Stimulated activated CD8-positive, alpha-beta memory T cell treated with anti-CD3 and anti-CD28 coated beads, Interleukin-4, amount 100 ng/mL, for 4 hours (primary cell): ENCODE measurements at places on chromosomes 11 and 22.

DNA sequence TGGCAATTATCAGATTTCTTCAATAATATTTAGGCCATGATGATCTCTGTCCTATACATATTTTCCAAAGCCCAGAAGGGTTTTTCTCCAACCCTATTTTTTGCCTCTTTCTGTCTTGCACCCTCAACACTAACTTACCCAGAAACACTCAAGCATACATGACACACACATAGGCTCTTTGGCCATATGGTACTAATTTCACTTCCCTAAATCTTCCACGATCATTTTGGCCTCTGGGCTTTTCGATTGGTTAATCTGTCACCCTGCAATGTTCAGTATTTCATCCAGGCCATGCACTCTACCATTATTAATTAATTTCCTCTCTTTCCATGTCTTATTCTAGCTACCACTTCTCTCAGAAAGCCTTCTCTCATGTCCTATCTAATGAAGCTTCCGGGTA lies 59.8 kb downstream of the LUZP2 start:
- DNase-seq: no peak

- DNase-seq: no peak
Measured at GRCh38 chr11:10594407-10594806, 25.9 kb upstream of the LYVE1 start.

GRCh38 chr11:78699609-78700135 lies 125.0 kb upstream of the NARS2 start:
- DNase-seq: no peak

GRCh38 chr11:69642549-69642912 lies 1.6 kb downstream of the CCND1 start:
- DNase-seq: peak; percentile 44

GRCh38 chr11:133497477-133498140 lies 34.7 kb downstream of the OPCML start:
- no peak for DNase-seq

GRCh38 chr11:32779136-32779535 lies 15.3 kb downstream of the CCDC73 start:
- DNase-seq: no peak

- no peak for DNase-seq
Measured at GRCh38 chr11:34179026-34179675, 73.7 kb downstream of the NAT10 start.

DNA sequence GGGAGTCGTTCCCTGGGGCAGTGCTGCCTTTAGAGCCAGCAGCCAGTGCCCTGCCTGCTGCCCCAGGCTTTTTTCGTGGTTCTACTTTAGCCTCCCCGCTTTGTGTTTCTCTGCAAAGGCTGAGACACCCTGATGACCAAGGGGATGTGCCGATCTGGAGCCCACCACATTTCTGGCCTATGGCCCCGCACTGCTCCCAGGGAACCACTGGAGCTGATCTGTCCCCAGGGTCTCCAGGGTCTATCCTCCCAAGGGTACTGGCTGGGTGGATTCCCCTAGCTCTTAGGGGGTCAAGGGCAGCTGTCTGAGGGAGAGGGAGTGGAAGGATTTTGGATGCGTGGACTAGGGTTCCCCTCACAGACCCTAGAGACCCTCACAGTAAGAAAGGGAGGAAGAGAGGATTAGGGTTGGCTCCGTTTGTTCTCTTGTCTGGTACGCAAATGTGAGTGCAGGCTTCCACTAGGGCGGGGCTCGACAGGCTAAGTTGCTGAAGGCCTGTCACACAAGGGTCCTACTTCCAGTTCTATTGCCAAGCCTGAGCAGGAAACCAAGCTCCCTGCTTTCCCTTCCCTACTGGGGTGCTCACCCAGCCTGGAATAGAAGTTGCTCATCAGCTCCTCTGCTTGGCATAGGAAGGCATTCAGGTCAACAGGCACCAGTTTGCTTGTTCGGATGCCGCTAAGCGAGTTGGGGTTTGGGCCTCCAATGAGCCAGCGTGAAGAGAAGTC lies 19.3 kb downstream of the TREH start:
- DNase-seq: no peak

DNA sequence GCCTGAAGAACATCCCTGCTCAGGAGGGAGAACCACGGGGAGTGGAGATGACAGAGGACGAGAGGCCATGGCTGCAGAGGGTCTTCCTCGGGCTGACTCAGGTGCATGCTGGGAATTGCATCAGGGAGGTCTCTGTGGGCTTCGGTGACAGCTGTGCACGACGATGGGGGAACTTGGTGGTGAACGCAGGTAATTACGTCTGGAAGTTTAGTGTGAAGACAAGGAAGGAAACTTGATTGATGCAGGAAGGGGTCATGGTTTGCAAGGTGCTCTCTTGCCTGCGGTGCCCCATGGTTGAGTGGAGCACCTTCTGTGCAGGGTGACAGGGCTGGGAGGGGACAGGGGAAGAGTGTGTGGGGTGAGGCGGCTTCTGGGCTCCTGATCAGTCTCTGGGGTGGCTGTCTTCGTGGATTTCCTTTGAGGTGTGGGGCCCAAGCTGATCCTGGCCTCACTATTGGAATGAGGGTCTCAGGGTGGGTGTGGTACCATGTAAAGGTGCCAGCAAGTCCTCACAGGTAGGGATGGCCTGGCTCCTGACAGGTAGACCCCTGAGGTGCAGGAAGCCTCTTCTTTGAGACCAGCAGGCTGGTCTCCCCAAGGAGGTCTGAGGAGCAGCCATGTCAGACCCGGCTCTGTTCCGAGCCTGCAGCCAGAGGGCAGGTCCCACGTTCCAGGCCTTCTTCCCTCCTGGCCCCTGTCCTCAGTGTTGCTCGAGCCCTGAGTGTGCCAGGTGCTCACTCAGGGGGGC lies 1020.1 kb downstream of the TBC1D22A start:
- no peak for DNase-seq

DNA sequence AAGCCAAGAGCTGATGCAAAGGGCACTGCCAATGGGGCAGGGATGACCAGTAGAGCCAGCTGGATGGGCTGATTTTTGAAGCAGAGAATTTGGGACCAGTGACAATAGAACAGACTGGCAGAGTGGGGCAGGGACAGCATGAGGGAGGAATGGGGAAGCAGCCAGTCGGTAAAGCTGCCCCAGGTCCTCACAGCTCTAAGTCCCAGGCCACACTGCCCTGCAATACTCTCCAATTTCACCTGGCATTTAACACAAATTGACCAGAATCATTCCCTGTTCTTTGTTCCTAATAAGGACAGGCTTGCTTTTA lies 186.9 kb downstream of the CTTN start:
- DNase-seq: no peak

GRCh38 chr11:125258291-125259032 lies 93.9 kb downstream of the PKNOX2 start:
- no peak for DNase-seq

- no peak for DNase-seq
Measured at GRCh38 chr11:103534959-103535358, 425.7 kb downstream of the DYNC2H1 start.

DNA sequence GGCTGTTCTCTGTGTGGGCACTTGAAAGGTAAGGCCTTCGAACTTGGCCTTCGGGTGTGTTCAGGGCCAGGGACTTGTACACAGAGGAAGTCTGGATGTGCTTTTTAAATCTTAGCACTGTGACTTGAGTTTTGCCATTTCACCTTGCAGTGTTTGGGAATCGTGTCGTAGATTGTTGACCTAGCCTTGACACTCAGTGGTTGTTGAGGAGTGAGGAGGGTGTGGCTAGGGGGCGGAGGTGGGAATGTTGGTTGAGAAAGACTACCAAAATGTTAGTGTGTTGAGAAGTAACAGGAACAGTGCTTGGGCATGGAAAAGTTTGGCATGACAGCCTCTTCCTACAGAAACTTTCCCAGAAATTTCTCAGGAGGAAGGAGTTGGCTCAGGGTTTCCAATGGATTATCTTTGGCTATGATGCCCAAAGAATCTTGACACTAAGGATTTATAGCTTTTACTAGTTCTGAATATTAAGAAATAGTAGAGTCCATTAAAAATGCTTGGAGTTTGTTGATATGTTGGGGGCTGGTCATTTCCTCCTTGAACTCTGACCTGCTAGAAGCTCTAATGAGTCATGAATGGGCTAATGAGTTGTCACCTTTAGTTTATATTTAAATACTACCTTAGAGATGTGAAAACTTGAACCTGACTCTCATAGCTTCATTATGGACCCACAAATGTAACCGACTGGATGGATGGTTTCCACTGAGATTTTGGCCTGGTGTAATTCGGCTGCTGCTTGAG lies 40.6 kb downstream of the BARX2 start:
- no peak for DNase-seq

GRCh38 chr11:4467811-4468606 lies 14.4 kb upstream of the OR52K1 start:
- no peak for DNase-seq

DNA sequence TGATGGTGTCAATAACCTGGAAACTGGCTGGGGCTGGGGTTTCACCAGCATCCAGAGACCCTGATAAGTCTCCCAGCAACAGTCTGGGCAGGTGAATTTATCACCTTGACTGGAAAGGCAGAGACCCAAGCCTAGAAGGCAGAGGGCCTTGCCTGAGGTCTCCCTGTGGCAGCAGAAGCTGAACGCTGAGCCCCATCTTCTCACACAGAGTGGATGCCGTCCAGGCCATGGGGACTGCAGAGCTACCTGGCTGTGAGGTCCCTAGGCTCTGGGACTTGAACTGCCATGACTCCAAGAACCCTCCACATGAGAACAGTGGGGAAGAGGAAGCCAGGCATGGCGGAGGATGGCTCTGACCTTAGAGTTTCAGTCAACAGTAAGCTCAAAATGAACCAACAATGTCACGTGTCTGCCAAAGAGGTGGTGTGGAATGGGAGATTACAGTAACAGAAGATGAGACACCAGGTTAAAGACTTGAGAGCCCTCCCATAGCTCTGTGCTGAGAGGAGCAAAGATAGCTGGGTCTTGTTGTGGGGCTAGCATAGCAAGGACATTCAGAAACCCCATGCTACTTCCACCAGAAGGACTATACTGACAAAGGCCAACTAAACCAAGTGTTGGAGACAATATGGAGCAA lies 79.1 kb upstream of the LINC01488 start:
- DNase-seq: no peak

DNA sequence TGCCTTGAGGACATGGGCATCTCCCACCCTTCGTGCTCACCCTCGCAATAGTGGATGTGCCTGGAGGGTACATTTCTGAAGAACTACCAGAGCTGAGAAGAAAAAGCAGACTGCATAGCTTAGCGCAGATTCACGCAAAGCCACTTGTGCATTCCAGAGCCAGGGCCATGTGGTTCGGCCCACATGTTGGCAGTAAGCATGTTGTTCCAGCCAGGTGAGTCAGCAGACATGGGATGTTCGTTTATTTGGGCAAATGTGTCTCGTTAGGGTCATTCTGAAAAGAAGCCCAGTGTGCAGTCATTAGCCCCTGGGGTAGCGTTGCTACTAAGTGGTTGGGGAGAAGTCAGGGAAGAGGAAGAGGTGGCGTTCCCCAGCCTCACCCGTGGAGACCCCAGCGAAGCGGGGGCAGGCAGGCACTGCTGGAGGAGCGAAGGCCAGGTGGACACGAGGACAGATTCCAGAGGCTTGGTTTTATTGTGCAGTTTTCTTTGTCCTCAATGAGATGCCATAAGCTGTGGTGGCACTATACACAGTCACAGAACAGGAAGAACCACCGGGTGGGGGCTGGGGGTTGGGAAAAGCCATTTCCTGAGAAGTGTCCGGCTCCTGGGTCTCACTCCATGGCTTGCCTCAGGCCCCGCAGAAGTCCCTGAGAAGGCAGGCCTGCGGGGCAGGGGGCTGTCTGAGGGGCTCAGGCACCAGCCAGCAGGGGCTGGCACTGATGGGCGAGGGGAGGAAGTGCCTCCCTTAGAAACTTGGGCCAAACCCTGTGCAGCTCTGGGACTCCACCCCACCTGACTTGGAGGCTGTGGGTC lies 5.0 kb downstream of the THY1 start:
- DNase-seq: no peak

DNA sequence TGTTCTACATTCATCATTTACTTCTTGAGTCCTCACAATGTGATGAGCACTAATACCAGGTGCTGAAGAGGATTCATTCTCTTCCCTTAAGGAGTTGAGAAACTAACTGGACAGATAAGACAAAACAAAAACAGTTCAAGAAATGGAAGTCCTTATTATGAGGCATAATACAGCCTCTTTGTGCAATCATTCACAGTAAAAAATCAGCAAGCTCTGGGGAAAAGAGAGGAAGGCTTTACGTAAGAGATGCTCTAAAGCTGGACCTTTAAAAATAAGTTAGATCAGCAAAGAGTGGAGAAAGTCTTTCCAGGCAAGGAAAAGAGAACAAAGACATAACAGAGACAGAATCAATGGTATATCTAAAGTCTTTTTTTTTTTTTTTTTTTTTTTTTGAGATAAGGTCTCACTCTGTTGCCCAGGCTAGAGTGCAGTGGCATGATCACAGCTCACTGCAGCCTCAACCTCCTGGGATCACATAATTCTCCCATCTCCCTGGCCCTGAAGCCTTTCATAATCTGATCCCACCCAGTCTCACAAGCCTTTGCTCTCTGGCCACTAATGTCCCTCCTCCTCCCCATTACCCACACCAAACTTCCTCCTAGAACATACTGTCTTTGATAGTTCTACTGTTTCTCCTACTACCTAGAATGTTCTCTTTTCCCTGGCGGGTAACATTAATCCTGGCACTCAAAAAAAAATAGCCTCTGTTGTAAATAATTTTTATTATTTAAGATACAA lies 40.9 kb downstream of the MRTFA start:
- no peak for DNase-seq

GRCh38 chr11:30059172-30059815 lies 42.5 kb upstream of the KCNA4 start:
- DNase-seq: no peak

DNA sequence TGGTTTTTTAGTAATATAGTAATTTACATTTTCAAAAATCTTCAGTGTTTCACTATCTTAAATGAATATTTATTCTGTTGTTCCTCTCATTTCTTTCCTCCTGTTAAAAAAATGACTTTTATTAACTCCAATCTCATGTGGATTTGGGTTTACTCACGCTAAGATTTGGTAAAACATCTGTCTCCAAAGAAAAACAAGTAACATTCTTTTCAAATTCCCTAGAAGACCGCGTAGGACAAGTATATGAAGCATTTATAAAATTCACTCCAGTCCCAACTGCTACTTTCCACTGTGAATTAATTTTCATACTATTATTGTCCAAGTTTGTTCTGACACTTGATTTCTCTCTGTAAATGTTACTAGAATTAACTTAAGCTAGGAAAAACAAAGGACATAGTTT lies 26.2 kb downstream of the SBF2 start:
- no peak for DNase-seq

DNA sequence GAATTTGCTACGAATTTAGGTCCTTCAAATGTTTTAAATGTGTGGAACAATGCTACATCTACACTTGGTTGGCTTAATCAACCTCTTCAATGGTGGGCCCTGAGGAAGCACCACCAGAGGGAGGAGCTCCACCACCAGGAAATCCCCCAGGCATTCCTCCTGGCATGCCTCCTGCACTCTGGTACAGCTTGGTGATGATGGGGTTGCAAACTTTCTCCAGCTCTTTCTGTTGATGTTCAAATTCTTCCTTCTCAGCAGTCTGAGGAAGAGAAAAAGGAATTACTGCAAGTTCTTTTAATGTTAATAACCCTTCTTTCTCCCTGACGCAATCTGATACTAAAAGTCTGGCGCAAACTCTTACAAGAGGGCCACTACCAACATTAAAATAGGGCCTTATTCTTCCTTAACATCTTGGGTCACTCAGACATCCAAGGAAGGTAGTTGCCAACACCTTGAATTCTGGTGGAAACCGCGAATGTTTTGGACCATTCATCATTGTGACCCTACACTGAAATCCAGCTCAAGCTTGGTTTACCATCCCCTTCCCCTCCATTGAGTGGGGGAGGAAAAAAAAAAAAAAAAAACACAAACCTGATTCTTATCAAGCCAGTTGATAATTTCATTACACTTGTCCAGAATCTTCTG lies 4.2 kb downstream of the HSPA8 start:
- no peak for DNase-seq

- no peak for DNase-seq
Measured at GRCh38 chr11:96748639-96749370, 359.0 kb downstream of the JRKL start.

GRCh38 chr22:39943337-39943736 lies 16.9 kb upstream of the TMA7B start:
- DNase-seq: no peak
